ENCODE measurements at places on chromosomes 1 and 21.

GRCh38 chr1:93288558-93288957 is 57.1 kb upstream of the DR1 start:
- no peak for DNase-seq

DNA sequence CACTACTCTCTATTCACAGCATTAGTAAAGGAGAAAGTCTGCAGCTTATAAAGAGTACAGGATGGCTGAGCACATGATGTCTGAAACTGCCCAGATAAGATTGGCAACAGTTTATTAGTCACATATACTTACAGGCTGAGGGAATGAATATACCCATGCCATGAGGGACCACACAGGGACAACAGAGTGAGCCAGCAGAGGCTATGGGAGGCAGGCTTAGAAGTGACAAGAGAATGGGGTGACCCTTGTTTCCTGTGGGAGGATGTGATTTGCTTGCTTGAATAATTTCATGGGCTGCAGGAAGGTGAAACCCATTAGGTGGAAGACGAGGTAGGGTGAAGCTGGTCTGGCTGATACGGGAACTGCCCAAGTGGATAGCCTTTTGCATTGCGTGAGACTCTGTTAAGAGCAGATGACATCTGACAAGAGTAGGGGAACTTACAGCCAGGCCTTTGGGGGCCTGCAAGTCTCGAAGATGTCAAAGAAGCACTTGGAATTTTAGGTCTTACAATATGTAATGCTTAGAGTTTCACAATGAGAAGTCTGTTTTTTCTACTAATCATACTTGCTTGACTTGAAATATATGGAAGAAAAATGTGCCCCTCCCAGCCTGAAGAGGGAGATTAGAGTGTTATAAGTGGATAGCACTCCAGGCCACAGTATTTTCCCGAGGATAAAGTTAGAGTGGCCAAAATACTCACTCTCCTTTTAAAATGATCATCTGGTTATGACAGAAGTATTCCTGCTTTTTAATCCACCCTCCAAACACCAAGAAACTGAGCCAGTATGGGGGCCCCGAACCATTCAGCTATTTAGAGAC is 34.6 kb upstream of the TNFSF4 start:
- DNase-seq, result no peak

- DNase-seq, result no peak
These were observed 8.3 kb upstream of the LRP8 start for GRCh38 chr1:53336146-53336545.

GRCh38 chr1:208009706-208010444 is 99.0 kb upstream of the CD34 start:
- no peak for DNase-seq

DNA sequence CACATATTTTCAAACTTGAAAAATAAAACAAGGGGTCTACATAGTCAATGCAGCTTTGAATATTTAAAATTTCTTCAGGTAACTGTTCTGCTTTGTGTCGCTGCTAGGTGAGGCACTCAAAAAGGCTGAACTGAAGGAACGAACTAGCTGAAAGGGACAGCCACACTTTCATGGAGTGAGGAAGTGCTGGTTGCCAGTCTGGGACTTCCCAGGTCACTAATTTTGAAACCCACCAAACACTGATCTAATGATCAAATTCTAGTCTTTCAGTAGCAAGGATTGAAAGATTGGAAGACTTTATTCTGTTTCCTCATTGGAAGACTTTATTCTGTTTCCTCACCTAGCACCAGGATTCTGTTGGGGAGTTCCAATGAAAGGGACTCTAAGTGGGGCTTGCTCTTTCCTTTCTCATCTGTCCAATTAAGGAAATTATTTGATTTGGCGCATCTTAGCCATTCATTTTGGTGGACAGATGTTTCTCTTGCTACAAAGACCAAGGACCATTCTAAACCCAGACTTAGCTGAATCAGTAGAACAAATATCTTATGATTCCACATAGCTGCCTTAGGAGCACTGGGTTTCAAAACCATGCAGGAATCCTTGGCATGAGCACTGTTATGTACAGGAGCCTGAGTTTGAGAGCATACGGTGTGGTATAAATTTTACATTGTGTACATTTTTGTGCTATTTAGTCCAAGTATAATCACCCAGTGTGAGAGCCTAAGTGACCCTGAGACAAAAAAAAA is 10.9 kb upstream of the ARID1A start:
- no peak for DNase-seq

- no peak for DNase-seq
These were observed 45.9 kb downstream of the WDR4 start for GRCh38 chr21:42833439-42833815.

Measured in activated CD8-positive, alpha-beta memory T cell treated with anti-CD3 and anti-CD28 coated beads for 1 hour (primary cell).